Stimulated activated CD8-positive, alpha-beta memory T cell treated with anti-CD3 and anti-CD28 coated beads, Interleukin-2, amount 100 ng/mL, for 1 hour (primary cell): ENCODE measurements at places on chromosomes 6 and 20.
A peak's percentile ranks its signal among the peaks of the same experiment; 100 is the strongest.

DNA sequence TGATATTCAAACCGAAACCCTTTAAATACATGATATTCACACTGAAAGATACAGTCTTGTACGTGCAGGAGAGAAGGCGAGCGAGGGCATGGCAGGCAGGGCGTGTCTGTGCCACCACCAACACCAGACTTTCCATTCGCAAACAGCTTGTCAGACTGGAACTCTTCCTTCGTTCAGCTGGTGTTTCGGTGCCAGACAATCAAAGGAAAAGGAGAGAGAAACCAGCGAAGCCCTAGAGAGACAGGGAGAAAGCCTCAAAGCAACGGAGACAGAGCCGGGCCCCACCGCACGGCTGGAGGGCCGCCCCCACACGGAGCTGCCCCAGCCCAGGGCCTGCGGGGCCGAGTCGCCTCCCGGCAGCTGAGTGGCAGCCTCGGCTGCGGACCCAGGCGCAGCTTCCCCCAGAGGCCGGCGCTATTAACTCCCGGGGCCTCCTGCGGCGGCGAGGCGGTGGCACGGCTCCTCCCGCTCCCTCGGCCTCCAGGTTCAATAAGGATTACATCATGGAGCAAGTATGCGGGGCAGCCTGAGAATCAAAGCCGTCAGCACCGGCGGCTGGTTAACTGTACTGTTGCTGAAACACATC is 32.1 kb upstream of the NR2E1 start:
- DNase-seq = no peak

DNA sequence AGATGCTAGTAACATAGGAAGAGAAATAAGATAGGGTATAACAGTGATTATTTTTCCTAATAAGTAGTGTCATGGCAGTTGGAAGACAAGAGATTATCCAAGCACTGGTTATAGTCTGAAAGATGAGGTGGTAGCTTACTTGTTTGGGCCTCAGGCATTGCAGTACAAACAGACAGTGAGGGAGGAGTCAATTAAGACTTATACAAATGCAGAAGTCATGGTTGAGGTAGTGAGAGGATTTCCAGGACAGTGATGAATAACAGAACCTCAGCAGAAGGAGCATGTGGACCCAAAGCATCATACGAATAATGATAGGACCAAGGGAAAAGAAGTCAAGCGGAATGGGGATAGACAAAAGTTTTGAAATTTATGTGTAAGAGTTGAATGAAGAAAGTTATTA is 53.5 kb downstream of the HCRTR2 start:
- no peak for DNase-seq

DNA sequence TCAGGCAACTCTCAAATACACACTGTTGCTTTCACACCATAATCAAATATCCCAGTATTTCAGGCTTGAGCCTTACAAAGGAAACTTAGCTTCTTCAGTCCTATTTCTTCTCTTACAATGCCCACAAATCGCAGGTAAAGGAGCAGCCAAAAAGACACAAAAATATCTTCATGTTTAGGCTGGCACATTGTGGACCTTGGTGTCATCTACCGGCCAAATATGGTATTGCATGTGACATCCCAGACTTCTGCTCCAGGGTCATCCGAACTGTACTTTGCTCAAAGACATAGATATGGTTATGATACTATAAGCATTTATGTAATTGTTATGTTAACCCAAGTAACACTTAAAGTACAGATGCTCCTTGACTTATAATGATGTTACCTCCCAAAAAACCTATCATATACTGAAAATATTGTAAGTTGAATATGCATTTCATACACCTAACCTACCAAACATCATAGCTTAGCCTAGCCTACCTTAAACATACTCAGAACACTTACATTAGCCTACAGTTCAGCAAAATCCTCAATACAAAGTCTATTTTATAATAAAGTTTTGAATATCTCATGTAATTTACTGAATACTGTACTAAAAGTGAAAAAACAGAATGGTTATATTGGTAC is 4.6 kb downstream of the OR2H2 start:
- peak; percentile 17 for DNase-seq

- no peak for DNase-seq
These were observed 59.2 kb downstream of the TNFAIP3 start for GRCh38 chr6:137926207-137926731.

GRCh38 chr6:135581211-135581610 is 83.7 kb upstream of the AHI1 start:
- no peak for DNase-seq

- DNase-seq = no peak
These were observed 372.1 kb upstream of the CNR1 start for GRCh38 chr6:88538130-88538706.

GRCh38 chr20:54073288-54073687 is 2.9 kb upstream of the BCAS1 start:
- DNase-seq = no peak

- no peak for DNase-seq
These were observed 174.8 kb downstream of the HACE1 start for GRCh38 chr6:104684911-104685415.

- no peak for DNase-seq
These were observed 174.6 kb downstream of the CLIC5 start for GRCh38 chr6:45841062-45841461.

DNA sequence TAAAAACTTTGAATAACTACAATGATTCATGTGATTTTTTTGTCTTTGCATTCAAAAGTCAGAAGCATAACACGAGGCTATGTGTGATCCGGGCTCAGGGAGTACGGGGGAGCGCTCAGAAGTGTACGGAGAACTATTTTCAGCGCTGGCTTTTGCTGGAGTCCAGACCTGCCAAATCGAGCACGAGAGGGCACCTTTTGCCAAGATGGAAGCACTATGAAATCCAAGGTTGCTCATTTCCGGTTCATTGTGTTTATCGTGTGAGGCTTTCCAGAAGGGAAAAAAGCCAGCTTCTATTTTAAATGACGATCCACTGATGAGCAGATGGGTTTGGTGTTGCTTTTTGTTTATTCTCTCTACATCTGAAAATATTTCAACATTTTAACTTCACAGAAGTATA is 11.3 kb downstream of the RAMACL start:
- DNase-seq = no peak

DNA sequence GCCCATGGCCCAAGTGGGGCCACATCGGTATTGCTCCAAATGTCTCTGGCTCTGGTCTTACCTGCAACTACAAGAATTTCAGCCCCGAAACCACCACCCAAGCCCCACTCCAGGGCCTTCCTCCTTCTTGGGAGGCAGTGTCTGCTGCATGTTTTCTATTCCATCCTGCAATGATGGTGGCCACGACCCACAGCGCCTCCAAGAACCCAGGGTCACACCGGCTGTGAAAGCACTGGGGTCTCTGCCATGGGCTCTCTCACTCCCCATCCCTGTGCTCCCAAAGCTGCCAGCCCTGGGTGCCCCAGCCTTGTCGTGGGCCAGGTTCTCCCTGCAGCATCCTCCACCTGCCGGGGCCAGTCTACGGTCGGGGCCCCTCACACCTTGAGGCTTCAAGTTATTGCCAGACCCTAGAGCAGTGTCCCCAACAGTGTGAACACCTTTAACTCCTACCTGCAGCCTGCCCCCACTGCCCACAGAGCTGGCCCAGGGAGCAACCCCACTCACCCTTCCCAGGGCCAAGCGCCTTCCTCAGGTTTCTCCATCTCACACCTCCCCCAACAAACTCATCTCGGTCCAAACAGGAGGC is 115.4 kb downstream of the JPH2 start:
- DNase-seq = no peak

DNA sequence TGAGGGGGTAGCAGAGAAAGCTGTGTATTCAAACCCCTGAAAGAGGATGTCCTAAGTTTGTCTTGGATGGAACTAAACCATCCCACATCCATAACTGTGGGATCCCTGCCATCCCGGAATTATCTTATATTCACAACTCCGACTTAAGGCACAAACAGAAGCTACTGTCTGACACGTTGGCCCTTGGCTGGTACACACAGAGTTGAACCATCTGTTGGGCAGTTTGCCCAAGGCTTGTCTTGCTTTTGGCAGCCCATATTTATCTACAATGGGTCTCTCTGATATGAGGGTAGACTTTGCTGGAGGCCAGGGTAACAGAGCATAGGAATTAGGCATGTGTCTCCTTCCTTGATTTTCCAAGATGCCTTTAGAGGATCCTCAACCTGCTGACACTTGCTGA is 116.6 kb upstream of the PROKR2 start:
- DNase-seq = no peak

GRCh38 chr6:121794630-121795029 is 359.2 kb downstream of the GJA1 start:
- DNase-seq = no peak

DNA sequence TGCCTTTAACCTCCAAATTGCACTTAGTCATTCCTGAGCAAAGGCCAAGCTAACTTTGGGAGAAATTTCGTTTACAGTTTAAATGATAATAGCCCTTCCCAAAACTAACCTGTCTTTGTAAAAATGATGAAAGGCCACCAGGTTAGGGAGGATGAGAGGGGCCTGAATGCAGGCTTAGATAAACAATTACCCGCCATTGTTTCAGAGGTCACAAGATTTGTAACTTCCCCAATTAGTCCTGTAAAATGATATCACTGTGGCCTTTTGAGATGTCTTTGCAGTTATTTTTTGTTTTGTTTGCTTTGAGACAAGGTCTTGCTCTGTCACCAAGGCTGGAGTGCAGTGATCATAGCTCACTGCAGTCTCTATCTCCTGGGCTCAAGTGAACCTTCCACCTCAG is 26.3 kb downstream of the GNL1 start:
- no peak for DNase-seq

- DNase-seq = no peak
These were observed 212.6 kb downstream of the PLCB1 start for GRCh38 chr20:8344631-8345030.

GRCh38 chr6:125041740-125042459 is 79.7 kb downstream of the RNF217 start:
- no peak for DNase-seq

- no peak for DNase-seq
These were observed 111.4 kb upstream of the ARMC2 start for GRCh38 chr6:108736832-108737231.

- DNase-seq = no peak
These were observed 4.3 kb downstream of the DLGAP4 start for GRCh38 chr20:36310215-36310981.

DNA sequence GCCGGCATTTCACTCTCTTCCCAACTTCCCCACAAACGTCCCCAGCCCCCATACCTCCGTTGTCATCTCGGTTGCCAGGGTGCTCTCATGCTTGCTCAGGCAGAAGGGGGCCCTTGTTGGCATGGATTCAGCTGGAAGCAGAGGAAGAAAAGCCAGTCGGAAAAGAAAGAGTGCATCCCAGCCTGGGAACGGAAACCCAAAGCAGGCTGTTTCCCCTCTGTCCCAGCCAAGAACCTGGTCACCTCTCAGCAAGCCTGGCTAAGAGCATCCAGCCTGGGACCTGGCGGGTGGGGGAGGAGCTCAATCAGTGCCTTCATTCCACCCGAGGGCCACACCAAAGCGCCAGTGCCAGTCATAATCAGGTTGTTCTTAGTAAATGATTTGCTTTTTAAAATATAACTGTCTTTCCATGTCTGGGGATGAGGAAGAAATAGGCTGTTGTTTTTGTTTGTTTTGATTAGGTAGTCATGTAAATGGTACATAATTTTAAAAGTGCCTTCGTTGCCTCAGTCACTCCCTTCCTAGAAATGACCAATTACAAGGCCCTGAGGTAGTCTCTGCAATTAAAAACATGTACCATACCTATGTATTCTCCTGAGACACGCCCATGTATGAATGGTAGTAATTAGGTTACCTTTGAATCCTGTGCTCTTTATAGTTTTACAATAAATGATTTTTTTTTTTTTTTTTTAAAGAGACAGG is 21.1 kb downstream of the CHMP4B start:
- DNase-seq = no peak

DNA sequence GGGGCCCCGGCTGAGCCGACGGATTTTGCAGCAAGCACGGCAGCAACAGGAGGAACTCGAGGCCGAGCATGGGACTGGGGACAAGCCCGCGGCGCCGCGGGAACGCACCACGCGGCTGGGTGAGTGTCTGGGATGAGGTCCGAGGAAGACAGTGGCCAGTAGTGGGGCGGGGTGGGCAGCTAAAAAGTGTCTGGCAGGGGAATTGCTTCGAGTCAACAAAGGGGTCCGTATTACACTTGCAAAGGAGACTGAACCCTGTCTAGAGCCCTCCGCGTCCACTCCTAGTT is 356 bp downstream of the BYSL start:
- DNase-seq = no peak

DNA sequence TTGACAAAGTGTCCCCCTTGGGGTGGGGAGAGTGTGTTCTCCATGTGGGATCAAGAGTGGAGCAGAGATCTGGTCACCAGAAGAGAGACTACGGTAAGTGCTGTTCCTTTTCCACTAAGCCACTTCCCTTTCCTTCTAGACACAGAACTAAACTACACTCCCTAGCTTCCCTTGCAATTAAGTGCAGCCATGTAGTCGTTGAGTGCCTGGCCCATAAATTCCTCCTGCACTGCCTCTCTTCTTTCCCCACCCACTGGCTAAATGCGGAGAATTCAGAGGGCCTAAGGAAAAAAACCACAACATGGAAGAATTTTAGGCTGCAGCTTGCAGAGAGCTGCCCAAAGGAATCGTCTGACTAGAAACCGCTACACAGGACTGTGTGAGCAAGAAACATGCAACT is 1.5 kb downstream of the WDR27 start:
- DNase-seq = no peak

DNA sequence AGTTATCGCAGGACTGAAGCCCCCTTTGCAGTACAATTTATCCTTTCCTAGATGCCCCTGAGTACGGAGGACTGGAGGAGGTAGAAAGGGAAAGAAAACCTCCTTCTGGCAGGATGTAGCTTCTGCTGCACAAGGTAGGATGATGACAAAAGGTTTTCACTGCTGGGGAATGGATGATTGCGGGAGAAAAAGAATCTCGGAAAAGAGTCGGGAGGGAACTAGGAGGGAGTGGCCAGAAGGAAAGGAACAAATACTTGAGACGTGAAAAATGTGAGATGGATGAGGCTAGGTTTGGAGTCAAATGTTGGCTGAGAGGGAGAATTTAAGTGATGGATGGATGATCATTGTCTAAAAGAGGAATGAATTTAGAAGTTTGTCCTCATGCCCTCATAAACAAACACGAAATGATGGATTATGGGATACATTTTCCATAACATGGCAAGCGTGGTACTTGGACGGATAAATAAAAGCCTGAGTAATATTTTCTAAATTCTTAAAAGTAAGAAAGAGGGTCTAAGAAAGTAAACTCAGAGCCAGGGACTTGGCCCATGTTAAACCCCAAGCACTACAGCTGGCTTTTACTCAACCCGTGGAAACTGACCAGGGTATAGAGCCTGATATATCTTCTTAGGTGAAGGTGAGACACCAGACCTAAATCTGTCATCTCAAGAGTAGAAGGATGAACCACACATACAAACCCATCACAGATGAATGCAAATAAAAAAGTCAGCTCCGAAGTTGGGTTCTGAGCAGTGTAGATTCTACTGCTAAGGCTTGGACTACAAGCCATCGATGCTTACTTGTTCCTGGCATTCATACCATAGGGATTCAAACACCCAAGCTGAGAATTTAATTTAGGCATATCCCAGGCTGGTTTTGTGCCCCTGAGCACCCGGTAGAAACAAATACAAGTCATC is 72.4 kb downstream of the HFE start:
- no peak for DNase-seq

- DNase-seq = no peak
These were observed 23.3 kb upstream of the OSTM1 start for GRCh38 chr6:108097882-108098281.
